Kidney (tissue), 22 donors: ENCODE measurements at places on chromosomes 7 and 10. TPM values are rescaled to one million over a fixed set of nuclear protein-coding genes. Genes with fewer than 3 reads are reported as not detected.

FGL2 gene
- 27.5 TPM for polyA plus RNA-seq

DNA sequence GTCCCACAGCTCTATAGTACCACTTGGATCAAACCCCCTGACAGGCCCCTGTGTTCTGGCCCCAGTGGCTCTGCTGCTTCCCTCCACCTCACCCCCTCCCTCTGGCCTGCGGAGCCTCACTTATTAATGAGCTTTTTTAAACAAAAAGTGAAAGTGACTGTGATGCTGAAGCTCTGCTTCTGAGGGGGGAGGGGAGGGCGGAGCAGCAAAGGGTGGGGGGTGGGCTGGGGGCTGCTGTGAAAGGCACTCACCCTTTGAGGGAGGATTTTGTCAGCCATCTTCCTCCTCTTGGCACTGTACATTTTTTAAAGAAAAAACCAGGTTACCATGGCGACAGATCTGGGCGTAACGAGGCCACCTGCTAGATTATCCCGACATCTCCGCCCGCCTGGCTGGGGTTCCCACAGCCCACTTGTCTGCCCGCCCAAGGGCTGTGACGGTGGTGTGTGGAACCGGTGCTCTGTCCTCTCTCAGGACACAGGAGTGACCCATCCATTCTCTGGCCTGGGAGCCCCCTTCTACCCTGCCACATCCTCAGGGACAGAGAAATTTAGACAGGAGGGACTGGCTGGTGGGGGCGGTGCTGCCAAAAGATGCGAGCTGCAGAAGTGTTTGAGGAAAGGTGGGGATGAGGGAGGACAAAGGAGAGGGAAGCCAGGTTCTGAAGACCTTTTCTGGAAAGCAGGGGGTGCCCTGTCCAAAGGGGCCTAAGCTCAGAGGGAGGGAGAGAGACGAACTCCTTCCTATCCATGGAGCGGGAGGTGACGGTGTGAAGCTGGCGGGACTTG is 4.9 kb downstream of the SMARCD3 start:
- DNase-seq: peak; percentile 24

DNA sequence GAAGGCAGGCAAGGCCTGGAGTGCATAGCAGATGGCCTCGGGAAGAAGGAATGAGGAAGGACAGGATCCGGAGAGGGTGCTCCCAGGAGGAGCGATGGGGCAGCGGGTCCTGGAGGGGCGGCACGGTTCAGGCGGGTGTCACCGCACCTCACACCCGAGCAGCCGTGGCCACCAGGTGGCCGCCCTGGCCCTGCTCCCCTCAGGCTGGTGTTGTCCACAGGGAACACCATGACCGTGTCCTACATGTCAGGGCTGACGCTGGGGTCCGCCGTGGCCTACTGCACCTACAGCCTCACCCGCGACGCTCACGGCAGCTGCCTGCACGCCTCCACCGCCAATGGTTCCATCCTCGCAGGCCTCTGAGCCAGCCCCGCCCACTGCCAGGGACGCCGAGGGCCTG is 19.8 kb downstream of the SLC29A4 start:
- DNase-seq: no peak

GRCh38 chr7:81669476-81670105 is 100.3 kb downstream of the HGF start:
- DNase-seq: no peak

GRCh38 chr7:1200045-1200444 is 32.6 kb upstream of the UNCX start:
- no peak for DNase-seq

- no peak for DNase-seq
Observed at GRCh38 chr7:79455173-79455790, 1.8 kb upstream of the MAGI2 start.

DNA sequence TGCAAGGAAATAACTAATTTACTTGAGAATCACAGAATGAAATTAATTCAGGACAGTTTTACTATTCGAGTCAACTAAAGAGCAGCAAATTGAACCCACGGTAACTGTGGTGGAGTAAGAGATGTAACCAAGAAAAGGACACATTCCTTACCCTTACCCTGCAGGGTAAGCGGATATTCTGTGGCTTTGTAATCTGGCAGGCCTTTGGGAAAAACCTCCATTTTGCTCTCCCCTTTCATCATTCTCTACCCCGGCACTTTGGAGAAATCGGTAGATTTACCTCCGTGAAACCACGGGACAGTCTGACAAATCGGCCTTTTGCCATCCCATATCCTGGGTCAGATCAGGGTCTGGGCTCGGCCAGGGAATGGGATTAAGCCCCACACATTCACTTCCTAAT is 18.4 kb downstream of the RCC1L start:
- DNase-seq: no peak
